ENCODE measurements at places on chromosomes 16 and 17.
A peak's percentile ranks its signal among the peaks of the same experiment; 100 is the strongest.

- DNase-seq = no peak
These were observed 53.1 kb downstream of the CMIP start for GRCh38 chr16:81497690-81498089.

GRCh38 chr17:32558326-32558955 lies 71.6 kb downstream of the CDK5R1 start:
- DNase-seq = no peak

DNA sequence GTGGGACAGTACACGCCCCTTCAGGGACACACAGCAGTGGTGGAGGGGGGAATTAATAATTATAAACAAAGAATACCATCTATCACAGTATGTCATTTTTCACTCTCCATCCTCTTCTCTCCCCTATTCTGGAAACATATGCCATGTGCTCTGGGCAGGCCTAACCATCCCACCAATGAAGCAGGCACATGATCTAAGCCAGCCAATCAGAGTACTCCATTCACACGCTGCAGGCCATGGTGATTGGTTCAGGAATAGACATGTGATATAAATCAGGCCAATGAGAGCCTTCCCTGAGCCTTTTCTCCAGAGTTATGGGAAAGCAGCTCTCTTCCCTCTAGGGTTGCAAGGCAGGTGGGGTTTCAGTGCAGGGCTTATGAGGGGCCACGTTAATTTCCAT lies 36.5 kb downstream of the GSG1L start:
- no peak for DNase-seq

DNA sequence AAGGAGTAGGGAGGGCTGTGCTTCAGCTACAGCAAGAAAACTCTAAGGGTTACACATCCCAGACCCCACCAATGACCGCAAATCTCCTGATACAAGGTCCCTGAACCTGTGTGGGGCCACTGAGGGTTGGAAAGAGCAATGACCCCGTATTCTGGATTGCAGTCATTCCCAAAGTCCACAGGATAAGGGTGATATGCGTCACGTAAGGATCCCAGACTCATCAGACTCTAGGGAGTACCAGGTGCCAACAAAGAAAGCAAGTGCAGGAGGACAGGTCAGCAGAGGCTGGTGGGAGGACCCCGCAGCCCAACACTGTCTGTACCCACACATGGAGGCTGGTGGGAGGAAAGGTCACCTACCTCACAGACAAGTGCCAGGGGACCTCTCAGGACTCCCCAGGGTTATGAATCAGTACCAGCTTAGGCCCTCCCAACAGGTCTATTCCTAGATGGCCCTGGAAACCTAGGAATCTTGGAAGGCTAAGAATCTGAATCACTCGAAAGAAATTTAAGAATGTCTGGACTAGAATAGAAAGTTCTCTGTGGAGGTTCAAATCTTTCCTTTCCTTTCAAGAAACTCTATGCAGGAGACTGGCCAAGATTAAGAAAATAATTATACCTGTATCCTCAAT lies 16.2 kb downstream of the PITPNA start:
- peak; percentile 19 for DNase-seq

DNA sequence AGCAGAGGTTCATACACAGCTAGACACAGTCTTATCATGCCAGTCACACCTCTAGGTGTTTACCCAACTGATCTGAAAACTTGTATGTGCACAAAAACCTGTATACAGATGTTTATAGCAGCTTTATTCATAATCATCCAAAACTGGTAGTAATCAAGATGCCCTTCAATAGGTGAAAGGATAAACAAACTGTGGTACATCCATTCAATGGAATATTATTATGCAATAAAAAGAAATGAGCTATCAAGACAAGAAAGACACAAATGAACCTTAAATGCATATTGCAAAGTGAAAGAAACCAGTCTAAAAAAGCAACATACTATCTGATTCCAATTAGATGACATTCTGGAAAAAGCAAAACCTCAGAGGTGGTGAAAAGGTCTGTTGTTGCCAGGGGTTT lies 47.6 kb upstream of the CNEP1R1 start:
- no peak for DNase-seq

- peak; percentile 15 for DNase-seq
These were observed 104.1 kb upstream of the CORO6 start for GRCh38 chr17:29726715-29727252.

GRCh38 chr17:58679263-58680037 lies 12.4 kb downstream of the TEX14 start:
- no peak for DNase-seq

DNA sequence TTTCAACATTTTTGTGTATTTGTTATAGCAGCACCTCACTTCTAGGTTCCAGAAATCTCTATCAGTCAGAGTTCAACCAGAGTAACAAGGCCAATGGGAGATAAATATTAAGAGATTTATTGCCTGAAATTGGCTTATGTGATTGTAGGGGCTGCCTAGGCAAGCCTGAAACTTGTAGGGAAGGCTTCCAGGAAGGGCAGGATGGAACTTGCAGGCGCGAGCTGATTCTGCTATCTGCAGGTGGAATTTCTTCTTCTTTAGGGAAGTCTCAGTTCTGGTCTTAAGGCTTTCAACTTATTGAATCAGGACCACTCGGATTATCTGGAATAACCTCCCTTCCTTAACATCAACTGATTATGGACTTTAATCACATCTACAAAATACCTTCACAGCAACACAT lies 199.5 kb upstream of the NLRP1 start:
- no peak for DNase-seq

- DNase-seq = no peak
These were observed 338 bp downstream of the MAPK3 start for GRCh38 chr16:30122604-30123160.

GRCh38 chr17:40511667-40512220 lies 10.3 kb upstream of the TNS4 start:
- no peak for DNase-seq

GRCh38 chr16:28264656-28265055 lies 27.7 kb upstream of the SBK1 start:
- peak; percentile 56 for DNase-seq

DNA sequence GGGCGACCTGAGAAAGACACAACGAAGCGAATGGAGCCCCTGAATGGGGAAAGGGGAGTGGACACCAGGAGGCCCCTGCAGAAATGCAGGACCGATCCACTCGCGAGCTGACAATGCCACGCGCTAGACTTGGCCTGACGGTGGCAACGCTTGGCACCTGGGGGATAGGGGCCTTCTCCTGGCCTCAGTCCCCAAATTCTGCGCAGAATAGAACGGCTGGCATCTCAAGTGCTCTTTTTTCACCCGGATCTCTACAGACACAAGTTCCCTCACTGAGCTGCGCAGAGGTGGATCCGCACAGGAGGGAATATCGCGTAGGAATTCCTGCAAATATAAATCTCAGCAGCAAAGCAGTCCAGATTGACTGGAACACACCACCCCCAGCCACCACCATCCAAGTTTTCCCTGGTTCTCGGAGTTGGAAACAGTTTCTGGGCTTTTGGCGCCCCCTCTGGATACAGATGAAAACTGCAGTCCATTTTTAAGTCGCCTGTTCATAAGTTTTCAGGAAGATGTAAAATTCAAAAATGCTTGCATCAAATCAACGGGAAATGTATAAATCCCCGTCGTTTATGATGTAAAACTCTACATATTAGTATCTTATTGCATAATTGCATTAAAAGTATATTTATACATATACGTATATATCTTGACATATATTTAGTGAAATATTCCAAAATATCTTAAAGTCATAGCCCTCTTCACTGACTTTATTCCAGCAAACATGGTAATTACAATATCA lies 2.3 kb upstream of the SOX9 start:
- DNase-seq = peak; percentile 80

GRCh38 chr16:86747761-86748160 lies 169.4 kb downstream of the FOXL1 start:
- DNase-seq = no peak

- no peak for DNase-seq
These were observed 82.0 kb upstream of the CHMP6 start for GRCh38 chr17:80909635-80910034.

GRCh38 chr17:19412984-19413383 lies 2.0 kb downstream of the RNF112 start:
- DNase-seq = no peak

DNA sequence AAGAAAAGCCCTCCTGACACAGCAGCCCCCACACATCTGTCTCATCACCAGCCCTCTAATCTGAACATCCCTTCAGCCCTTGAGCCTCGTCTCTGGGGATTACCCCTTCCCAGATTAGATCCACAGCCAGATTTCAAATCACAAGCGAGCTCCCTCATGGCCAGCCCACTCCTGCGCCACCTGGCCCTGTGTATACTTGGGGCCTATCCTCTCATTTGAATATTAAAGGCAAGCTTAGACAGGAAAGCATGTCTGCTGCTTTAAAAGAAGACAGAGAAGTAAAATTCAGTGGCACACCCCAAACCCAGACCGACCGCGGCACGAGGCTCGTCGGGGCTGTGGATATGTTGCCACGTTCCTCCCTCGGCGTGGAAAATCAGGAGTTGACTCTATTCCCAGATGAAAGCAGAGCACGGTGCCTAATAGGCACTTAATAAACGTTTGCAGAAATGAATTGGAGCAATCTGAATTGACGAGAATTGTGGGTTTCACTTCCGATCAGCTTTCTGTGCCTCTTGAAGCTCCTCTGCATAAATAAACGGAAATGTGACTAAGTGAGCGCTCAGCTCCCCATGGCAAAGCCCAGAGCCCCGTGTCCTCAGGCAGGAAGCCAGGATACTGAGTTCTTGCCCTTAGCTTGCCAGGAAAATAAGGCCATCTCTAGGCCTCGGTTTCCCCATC lies 108.0 kb downstream of the CCDC182 start:
- no peak for DNase-seq

GRCh38 chr16:82955741-82956348 lies 329.1 kb downstream of the CDH13 start:
- DNase-seq = no peak

Data from AG10803 (cell line).